Activated naive CD4-positive, alpha-beta T cell treated with anti-CD3 and anti-CD28 coated beads, Interleukin-2, amount 10 ng/mL, durations not matched to agents 5 hours and 36 hours (primary cell): ENCODE measurements at places on chromosomes 13 and 19. TPM values are rescaled to one million over a fixed set of nuclear protein-coding genes. Genes with fewer than 3 reads are reported as not detected.

Gene AMH
- total RNA-seq, result 8.0 TPM

Gene ZNF506
- 27.8 TPM for total RNA-seq

Gene SMIM44
- total RNA-seq, result not detected

Gene PCP2
- total RNA-seq, result 2.9 TPM

Gene PTGIR
- 12.5 TPM for total RNA-seq
